ENCODE measurements at places on chromosomes 7 and 10. TPM values are rescaled to one million over a fixed set of nuclear protein-coding genes. Genes with fewer than 3 reads are reported as not detected.

- no peak for DNase-seq
Observed at GRCh38 chr10:119383174-119383856, 159.2 kb downstream of the RGS10 start.

DNA sequence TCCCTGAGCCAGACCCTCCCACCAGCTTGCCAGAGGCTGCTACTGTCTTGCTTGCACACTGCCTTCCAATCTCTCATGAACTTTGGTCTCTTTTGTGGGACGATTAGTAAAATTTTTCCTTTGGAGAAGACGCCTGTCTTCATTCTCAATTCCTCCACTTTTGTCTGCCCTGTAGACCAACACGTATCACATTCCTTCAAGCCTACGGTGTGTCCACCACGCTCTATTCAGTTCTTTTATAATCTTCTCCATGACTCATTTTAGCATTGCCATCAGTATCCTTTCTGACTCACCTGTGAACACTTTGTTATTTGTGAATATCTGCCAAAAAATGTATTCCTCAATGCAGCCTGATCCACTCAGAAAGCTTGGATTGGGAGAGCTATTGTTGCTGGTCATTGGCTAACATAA is 1.4 kb downstream of the GIMAP5 start:
- DNase-seq, result no peak

- DNase-seq, result no peak
Observed at GRCh38 chr7:46319841-46320240, 398.8 kb upstream of the IGFBP3 start.

DNA sequence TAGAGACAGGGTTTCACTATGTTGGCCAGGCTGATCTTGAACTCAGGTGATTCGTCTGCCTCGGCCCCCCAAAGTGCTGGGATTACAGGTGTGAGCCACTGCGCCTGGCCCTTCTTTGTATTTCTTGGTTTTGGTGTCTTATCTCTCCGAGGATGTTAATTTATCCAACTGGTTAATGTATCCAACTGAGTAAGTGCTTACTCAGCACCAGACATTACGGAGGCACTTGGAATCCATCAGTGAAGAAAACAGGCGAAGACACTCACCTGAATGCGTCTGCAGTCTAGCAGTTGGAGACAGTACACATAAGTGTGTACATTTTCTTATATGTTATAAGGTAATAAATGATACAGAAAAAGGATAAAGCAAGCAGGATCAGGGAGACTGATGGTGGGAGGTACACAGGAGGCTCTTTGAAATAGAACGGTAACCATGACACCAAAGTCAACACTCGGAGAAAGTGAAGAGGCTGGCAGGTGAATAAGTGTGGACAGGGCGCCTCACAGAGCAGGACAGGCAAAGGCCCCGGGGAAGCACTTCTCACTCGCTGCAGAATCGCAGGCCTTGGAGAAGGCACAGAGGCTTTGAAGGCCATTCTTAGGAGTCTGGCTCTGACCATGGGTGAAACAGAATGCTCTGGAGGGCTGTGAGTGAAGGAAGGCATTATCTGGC is 73.1 kb downstream of the LANCL2 start:
- DNase-seq, result no peak

ENKUR gene
- total RNA-seq, result not detected

DNA sequence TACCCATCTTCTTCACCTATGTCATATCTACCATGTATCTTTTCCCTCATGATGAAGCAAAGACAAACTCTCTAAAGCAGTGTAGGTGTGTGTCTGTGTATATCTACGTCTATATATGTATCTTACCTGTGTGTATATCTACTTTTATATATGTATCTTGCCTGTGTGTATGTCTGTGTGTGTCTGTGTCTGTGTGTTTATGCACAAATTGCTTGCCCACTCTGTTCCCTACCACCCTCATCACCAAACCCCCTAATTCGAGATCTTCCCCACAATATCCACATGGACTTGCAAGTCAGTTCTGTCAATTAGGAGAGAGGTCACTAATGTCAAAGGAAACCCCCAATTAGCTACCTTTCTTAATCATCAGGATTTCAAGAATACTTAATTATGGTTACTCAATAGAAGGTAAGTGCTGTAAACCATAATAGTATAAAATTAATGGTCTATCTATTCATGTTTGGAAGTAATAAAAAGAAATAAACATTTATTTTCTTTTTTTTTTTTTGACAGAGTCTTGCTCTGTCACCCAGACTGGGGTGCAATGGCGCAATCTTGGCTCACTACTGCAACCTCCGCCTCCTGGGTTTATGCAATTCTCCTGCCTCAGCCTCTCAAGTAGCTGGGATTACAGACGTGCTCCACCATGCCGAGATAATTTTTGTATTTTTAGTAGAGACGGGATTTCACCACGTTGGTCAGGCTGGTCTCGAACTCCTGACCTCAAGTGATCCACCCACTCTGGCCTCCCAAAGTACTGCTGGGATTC is 43.6 kb downstream of the ANKRD61 start:
- DNase-seq, result no peak

IL2RA gene
- not detected for total RNA-seq

DNA sequence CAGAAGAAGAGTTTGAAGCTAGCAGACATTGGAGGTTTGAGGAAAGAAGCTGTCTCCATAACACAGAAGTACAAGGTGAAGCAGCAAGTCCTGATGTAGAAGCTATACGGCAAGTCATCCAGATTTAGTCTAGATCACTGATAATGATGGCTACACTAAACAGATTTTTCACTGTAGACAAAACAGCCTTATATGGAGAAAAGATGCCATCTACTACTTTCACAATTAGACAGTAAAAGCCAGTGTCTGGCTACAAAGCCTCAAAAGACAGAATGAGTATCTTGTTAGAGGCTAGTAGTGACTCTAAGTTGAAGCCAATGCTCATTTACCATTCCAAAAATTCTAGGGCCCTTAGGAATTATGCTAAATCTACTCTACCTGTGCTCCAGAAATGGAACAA is 85.1 kb downstream of the SNX13 start:
- DNase-seq, result no peak

ADK gene
- total RNA-seq, result 27.0 TPM

PRSS37 gene
- not detected for total RNA-seq

DNA sequence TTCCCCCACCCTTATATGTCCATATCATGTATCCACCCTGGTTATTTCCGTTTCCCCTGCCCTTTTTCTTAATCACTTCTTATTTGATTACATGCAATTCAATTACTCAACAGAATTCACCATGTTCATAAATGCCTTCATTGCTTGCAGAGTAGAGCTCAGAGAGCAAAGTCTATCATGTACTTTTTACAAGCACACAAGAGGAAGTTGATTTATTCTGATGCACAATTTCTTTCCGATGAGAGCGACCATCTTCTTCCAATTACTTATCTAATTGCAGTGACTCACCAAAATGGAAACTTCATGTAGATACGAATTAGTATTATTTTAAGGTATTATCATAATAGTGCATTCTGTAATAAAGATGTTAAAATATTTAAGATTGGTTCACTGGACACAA is 430.5 kb upstream of the KLF6 start:
- DNase-seq, result no peak

OR9A2 gene
- total RNA-seq, result not detected

- DNase-seq, result peak; percentile 10
Observed at GRCh38 chr10:61643316-61643751, 19.4 kb upstream of the CABCOCO1 start.

DNA sequence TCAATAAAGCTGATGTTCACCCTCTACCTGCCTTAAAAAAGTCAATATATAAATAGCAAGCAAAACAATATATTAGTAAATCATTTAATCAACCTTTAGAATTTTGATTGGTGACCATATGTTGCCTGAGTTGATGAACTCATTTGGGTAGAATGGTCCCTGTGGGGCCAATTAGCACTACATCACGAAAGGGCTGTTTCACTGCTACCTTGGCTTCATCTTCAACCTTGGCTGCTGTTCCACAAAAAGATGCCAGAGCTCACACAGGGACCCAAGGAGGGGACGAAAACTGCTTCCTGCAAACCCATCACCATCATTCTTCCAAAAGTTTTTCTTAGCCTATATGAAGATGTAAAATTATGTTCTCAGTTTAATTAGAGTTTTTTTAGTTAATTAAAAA is 35.4 kb upstream of the HBP1 start:
- DNase-seq, result no peak

Measured in gastrocnemius medialis (tissue), 4 donors.